Stimulated activated CD8-positive, alpha-beta memory T cell treated with anti-CD3 and anti-CD28 coated beads, Interleukin-15, amount 100 ng/mL, for 4 hours (primary cell): ENCODE measurements at places on chromosomes 4 and X.

- no peak for DNase-seq
These were observed 771.3 kb downstream of the RAB28 start for GRCh38 chr4:12712648-12713339.

GRCh38 chr4:53916431-53916889 lies 147.9 kb downstream of the CHIC2 start:
- no peak for DNase-seq

GRCh38 chr4:159979953-159980352 lies 877.1 kb downstream of the RAPGEF2 start:
- no peak for DNase-seq

DNA sequence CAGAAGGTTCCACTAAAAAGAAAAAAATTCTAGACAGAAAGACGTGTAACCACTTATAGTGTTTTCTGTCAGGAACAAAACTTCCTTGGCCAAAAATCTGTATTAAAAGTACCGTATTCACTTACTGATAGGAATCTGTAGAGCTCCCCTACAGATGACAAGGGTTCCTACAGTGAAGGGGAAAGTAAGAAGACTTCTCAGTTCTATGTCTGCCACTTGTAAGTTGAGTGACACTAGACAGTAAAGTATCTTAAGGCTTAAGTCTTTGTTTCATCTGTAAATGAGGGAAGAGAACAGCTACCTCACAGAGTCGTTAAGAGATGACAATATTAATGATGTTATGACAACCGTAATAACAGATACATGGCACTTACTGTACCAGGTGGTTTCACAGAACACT lies 3.3 kb downstream of the COQ2 start:
- DNase-seq = no peak

DNA sequence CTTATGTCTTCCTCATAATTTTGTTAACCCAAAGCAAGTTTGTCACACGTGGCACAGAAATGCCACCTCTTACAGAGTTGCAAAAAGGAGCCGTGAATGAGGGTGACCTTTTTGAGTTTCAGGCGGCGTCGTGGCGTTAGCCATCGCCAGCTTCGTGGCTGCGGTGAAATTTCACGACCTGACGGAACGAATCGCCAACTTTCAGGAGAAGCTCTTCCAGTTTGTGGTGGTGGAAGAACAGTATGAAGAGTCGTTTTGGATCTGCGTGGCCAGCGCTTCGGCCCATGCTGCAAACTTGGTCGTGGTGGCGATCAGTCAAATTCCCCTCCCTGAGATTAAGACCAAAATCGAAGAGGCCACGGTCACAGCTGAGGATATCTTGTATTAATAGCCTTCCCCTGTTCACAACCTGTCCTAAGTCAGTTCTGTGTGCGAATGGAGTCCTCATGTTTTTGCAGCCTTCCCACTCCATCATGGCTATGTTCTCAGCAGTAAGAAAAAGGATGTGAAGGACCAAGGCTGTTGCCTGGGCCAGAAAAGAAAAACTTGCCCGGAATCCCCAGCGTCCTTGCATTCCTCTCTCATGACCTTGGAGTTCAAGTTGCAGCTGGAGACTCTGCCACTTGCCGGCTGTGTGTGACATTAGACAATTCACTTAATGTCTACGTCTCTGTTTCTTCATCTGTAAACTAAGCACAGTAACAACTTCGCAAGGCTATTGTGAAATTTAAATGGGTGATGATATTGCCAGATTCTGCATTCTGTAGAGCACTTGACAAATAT lies 11.9 kb downstream of the CLRN2 start:
- DNase-seq = no peak

DNA sequence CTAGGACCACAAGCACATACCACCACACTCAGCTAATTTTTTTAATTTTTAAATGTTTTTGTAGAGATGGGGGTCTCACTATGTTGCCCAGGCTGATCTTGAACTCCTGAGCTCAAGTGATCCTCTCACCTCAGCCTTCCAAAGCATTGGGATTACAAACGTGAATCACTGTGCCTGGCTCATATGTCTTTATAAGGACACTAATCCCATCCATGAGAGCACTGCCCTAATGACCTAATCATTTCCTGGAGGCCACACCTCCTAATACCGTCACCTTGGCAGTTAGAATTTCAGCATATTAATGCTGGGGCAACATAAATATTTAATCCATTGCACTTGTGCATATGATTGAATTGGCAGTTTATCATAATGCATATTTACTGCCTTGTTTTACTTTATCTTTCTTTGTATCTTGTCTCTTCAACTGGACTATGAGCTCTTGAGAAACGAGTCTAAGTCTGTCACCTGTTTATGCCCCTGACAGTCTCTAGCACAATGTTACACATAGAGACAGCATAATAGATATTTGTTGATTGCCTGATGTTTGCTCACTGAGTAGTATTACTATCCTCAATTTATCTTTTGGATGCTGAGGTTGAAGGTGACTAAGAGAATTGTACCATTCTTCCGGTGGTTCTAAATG lies 172.0 kb downstream of the AASDH start:
- no peak for DNase-seq

DNA sequence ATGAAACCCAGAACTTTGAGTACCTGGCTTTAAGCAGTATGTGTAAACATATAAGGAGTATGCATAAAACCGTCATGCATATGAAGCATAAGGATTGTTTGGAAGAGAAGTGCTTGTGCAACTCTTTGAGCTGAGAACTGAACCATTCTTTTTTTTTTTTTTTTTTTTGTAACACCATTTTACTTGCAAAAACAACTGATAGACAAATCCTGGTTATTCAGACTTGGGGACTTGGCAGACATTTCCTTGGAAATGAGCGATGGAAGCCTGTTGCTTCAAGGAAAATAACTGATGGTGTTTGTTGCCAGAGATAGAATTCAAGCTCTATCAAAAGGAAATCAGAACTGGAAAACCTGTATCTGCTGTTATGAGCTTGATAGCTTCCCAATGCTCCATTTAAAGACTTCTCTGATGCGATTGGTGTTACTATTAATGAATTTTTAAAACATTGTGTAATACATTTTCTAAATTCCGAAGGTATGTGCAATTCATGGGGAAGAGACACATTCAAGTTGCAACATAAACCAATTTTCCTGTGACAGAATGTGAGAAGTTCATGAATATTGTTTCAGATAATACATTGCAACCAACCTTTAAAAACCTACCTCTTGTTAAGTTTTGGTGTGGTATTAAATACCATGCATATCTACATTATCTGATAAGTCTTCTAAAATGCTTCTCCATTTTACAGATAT lies 47.0 kb upstream of the FAT1 start:
- DNase-seq = no peak

- no peak for DNase-seq
These were observed 19.0 kb downstream of the ATP8A1 start for GRCh38 chr4:42637867-42638266.

DNA sequence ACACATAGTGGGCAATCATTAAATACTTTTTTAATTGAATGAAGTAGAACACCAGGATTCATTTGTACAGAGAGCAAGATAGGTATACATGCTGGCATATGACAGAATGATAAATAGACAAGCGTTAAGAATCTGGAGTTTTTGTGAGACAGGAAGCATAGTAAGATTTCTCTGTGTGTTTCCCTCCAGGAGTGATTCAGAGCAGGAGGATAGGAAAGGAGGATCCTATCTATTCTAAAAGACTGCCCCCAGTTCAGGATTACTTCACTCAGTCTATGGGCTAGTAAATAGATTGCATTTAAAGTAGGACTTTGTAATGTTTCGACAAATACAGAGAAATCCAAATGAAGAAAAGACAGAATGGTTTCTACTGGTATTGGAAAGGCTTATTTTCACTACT lies 423.7 kb downstream of the PDGFC start:
- DNase-seq = no peak

DNA sequence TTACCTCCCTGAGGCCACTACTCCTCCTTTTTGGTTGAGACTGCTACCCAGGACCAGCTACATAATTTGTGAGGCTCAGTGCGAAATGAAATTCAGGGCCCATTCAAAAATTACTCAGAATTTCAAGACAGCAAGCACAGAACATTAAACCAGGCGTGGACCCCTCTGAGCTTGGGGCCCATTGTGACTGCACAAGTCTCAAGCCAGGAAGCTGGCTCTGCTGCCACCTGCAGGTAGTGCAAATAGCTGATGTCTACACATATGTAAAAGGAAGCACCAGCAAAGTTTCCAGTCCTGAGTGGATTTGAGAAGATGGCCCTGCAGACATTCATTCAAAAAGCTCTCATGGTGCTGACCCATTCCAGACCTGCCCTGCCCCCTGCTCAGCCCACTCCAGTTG lies 213.4 kb upstream of the LNX1 start:
- no peak for DNase-seq

DNA sequence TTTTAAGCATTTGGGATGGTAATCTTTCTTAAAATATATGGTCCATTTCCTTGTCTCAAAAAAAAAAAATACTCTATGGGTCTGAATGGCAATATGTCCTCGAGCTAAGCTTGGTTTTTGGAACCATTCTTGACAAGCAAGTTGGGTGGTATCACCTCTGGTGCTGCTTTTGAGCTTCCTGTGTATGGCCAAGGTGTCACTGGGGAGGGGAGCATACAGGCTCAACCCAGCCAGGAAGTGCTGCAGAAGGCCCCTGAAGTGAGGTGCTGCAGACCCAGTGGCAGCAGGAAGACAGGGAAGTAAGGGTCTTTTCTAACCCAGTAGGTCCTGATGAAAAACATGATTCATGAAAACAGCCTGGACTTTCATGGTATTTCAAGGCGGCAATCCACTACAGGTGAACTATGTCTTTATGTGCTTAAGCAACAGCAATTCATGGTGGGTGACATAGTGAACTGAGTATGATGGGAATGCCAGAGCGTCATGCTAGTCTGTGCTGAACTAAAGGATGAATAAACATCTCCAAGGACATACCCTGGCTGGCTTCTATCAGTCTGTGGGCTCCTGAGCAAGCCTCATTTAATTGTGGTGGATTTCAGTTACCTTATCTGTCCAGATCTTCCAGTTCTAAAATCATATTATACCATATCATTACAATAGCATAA lies 15.1 kb downstream of the TRAPPC2 start:
- DNase-seq = no peak

- no peak for DNase-seq
These were observed 202.7 kb upstream of the KLF3 start for GRCh38 chr4:38461342-38461741.

DNA sequence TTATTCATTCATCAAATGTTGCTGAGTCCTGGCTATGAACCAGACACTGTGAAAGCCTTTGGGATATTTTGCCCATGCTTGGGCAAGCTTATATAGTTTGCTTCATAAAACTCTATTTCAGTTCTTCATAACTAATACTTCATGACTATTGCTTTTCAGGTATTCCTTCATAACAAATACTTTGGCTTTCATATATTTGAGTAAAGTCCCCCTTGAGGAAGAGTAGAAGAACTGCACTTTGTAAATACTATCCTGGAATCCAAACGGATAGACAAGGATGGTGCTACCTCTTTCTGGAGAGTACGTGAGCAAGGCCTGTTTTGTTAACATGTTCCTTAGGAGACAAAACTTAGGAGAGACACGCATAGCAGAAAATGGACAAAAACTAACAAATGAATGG lies 1.7 kb upstream of the AFP start:
- DNase-seq = no peak

- no peak for DNase-seq
These were observed 961.8 kb downstream of the SH3BGRL start for GRCh38 chrX:82163701-82164100.

DNA sequence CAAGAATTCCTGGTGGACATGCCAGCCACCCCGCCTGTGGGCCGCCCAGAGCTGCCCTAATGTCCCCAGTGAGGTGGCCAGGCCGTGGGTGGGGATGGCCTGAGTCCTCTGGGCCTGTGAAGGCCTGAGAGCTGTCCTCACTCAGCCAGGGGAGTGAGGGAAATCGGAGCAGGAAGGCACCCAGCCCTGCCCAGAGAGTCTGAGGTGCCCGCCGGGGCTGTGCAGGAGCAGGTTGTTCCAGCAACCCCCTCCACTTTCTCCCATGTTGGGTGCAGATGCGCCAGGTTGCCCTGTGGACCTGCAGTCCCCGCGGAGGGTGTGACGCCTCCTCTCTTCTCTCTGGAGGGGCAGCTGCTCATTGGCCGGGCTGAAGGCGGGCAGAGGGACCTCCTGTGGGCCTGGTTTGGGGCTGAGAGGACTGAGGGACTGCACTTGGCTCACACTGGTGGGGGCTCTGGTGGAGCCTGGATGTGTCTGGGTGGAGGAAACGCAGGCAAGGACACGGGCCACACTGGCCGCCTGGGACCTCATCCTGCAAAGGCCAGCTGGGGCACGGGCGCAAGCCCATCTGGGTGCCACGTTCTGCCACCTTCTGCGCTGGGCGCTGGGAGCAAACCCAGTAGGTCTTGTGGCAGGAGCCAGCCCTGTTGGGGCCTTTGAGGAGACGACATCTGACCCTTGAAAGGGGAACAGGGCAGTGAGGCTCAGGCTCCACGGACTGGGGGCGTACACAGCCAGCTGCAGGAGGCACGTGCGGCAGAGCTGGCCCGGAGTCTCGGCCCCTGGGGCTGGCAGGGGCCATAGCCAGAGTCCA lies 14.0 kb downstream of the DOK7 start:
- no peak for DNase-seq

DNA sequence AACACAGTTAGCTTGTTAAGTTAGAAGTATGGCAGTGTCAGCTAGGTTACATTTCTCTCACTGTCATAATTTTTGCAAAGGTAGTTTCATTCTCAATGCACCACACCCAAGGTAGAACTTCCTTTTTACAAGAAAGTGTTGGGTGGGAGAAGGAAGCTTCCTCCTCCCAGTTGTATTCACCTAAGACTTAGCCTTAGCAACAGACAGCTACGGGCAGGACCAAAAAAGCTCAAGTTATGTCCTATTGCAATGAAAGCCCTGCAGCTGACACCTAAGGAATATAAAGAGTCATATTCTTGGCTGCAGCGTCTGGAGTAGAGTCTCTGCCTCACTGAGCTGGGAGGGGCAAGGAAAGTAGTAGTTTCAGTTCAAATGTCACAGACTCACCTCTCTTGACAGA lies 25.1 kb upstream of the PRDM8 start:
- no peak for DNase-seq

- DNase-seq = no peak
These were observed 327.0 kb upstream of the NOCT start for GRCh38 chr4:138688408-138689085.

- DNase-seq = no peak
These were observed 234.2 kb downstream of the RAPGEF2 start for GRCh38 chr4:159337041-159337440.
